Stimulated activated CD4-positive, alpha-beta T cell treated with anti-CD3 and anti-CD28 coated beads, TNF-alpha, amount 100 ng/mL, for 4 hours (primary cell): ENCODE measurements at places on chromosomes 16 and 17.

DNA sequence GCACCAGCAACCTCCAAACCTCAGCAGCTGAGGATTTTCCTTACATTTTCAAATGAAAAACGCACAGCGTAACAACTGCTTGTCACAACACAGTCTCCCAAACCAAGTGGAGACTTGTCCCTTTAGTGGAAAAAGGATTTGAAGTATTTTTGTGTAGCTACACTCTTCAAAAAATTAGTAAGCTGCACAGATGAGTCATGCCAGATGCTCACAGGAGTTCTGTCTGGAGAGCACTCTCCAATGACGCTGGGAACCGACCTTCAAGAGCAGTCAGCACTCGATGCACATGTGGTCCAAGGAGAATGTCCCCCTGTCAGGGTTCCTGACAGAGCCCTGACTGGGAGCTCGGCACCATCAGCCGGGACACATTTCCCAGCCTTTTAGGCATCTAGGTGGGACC, 39.8 kb downstream of the MAP1LC3B start:
- DNase-seq = no peak

DNA sequence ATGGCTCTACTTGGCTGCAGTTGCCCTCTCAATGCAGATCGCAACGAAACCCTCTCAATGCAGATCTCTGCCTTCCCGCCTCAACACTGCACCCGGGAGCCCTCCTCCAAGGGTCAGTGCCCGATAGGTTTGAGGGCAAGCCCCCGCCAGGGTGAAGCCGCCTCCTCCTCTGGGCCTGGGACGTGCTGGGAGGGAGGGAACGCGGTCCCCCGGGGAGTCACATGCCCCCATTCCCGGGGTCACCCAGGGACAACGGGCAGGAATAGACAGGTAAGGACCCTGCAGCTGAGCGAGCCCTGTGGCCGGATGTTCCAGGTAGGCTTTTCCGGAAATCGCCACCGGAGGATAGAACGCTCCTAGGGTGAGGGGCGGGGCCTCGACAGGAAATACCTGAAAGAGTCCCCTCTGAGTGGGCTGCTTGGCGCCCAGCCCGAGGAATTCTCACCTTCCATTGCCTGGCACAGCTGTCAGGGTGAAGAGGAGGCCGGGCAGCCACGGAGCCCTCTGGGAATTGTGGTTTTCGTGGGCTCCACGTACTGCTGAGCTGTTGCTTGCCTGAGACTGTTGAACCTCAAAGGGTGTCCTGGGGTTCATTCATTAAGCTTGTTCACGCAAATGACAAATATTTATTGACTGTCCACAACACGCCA, 12.8 kb downstream of the ZNF174 start:
- no peak for DNase-seq

DNA sequence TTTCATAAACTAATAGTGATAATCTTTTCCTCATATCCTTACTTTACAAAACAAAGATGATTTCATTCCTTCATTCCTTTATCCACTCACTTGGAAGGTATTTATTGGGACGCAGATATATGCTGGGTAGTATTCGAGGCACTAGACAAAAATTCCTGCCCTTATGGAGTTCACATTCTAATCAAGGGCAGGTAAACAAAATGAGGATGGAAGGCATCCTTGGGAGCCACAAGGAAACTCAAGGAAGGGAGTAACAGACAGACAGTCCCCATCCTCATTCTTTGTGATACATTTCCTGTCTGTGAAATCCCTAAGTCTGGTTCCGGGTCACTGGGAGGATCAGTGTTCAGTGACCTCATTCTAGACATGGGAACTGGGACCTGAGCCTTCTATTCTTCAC, 45.2 kb downstream of the SLC6A2 start:
- no peak for DNase-seq

- DNase-seq = no peak
These were observed 92.2 kb upstream of the CIBAR2 start for GRCh38 chr16:85204242-85205010.

DNA sequence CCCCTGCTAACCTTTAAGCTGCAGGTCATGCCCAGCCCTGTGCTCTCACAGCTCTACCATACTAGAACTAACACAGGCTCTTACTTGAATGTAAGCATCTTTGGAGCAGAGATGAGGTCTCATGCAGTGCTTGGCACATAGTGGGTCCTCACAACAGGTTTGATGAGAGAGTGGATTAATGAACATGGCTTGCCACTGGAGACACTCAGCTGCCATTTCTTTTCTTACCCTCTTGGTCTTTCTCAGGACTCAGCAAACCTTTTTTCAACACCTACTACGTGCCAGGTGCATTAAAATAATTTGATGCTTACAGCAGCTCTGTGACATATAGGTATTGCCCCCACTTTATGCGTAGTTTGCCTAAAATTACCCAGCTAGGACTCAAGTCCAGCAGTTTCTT, 133.2 kb downstream of the MSI2 start:
- no peak for DNase-seq

DNA sequence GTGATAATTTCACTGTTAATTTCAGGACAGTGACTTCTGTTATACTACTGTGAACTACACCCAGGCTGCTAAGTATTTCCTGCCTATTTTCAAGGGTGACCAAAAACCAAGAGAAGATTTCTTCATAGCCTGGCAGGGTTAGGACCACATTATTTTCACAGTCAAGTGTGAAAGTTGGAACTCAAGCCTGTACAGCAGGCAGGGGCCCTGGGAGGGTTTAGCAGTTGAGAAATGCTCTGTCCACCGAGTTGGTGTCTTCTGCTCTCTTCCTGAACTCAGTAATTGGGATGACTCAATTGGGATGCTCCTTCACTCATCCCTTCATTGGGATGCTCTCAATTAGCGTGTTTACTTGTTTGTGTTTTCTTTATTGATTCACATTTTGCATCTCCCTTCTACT, 347.3 kb upstream of the CDH11 start:
- DNase-seq = no peak

DNA sequence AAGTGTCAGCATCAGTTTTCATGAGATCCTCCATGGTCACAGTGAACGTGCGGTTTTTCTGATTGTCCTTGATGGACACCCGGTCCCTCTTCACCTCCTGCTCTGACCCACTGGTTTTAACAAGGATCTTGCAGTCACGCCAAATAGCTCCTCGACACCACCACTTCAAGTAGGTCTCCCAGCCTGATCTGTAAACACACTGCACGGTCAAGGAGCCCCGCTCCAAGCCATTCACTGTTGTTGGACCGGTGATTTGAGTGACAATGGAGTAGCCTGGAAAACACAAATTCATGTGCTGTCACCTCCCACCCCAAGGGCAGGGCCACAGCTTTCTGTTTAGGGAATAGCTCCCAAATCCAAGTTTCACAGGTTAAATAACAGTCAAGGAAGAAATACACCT, 8.2 kb downstream of the CD300LF start:
- DNase-seq = no peak

GRCh38 chr17:77473615-77474226, 333.0 kb downstream of the SEC14L1 start:
- no peak for DNase-seq

DNA sequence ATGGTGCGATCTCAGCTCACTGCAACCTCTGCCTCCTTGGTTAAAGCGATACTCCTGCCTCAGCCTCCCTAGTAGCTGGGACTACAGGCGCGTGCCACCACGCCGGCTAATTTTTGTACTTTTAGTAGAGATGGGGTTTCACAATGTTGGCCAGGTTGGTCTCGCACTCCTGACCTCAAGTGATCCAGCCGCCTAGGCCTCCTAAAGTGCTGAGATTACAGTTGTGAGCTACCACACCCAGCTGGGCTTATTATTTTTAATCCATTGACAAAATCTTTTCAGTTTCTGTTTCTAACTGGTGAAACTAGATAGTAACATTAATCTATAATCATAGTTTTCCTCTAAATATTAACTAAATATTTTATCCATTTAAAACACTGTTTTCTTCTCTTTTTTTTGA, 5.9 kb downstream of the FAM234A start:
- DNase-seq = no peak

DNA sequence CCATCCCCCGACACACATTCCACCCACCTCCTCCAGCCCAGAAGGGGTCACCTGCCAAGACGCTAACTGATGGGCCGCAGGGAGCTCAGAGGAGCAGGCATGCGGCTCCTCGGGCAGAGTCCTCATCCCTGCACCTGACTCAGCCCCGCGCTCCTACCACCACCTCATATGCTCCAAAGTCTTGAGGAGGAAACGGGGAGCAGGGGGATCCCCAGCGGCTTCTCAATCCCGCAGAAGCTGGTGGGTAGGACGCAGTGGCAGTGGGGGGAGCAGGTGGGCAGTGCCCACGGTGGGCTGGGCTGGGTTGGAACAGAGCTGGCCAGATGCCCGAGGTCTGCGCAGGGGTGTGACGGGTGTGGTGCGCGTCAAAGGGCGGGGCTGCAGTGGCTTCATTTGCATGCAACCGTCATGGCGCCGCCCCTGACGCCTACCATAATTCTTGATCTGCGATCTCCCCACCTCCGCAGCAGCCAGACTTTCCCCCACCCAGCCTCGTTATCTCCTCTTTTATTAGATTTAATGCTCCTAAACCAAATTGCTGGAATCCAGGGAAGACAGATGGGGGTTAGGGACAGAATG, 39.0 kb upstream of the EMP2 start:
- DNase-seq = no peak

- DNase-seq = no peak
These were observed 15.3 kb downstream of the SGF29 start for GRCh38 chr16:28569021-28569420.

- DNase-seq = no peak
These were observed 56.3 kb downstream of the PLD6 start for GRCh38 chr17:17149520-17150447.

DNA sequence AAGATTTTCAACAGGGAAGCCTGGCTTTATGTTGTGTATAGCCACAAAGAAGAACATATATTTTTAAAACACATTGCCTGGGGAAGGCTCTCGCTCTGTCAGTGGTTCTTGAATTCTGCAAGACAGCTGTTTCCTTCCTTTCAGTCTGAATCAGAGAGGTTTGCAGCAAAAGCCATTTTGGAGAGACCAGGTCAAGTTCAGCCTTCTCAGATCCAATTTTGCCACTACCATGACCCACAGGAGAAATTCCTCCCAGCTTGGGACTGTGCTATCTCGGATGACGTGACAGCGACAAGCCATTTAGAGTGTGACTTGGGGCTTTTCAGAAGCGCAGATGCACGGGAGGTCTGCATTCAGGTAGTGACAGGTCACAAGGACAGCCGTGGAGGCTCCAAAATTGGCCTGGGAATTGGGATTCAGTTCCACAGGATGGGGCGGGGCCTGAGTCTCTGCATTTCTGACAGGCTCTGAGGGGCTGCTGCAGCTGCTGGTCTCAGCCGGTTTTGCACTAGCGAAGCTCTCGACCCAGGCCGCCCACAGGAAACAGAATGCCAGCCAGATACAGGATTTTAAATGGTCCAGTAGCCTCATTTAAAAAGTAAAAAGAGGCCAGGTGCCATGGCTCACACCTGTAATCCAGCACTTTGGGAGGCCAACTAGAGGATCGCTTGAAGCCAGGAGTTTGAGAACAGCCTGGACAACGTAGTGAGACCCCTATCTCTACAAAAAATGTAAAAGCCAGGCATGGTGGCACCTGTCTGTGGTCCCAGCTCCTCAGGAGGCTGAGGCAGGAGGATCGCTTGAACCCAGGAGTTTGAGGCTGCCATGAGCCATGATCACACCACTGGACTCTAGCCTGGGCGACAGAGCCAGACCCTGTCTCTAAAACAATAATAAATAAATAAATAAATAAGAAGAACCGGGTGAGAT, 196.6 kb upstream of the CIBAR2 start:
- DNase-seq = no peak

DNA sequence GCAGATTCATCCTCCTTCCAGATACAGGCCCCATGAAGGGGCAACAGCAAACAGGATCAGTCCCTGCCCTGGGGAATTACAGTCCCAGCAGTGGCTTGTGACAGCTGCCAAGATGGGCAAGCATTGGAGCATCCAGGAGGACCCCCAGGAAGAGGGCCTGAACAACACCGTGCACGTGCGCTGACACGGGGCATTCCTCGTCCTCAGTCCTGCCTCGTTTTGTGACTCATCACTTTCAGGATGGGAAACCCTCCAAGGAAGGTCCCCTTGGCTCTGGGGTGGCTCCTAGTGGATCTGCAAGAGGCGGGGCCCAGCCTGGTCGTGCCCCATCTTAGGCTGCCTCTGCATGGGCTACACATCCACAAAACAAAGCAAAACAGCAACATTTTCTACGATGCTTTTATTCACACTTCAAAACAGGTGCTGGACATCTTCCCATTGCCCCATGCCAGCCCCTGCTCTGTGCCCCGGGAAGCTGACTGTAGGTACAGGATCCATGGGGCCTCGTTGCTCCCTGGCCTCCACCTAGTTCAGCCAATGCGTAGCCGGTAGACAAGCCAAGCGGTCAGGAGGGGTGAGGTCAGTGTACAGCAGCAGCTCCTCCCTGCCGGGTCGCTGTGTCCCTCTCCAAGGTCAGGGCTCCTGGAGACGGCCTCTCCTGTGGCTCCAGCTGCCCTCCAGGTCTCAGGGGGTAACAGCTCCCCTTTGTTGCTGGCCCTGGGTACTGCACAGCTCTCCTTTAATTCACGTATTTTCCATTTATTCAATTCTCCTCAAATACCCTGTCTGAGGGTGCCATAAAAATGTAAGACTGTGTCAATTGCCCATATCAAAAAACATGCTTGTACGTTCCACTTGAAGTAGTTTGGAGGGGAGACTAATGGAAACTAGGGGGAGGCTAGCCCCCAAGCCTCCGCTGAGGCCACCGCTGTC, 32.2 kb downstream of the ACTG1 start:
- no peak for DNase-seq

DNA sequence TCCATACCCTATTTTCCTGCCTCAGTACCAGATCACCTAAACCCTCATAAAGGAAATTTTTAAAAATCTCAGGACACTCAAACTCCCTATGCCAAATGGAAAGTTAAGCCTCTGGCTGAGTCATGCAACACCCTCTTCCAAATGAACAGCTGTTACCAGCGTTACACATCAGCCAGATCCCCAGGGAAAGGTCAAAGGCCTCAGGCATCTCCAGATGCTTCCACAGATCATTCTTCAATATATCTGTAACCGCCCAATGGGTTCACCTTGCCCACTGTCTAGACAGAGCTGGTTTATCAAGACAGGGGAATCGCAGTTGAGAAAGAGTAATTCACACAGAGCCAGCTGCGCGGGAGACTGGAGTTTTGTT, 29.1 kb upstream of the SHCBP1 start:
- DNase-seq = no peak

DNA sequence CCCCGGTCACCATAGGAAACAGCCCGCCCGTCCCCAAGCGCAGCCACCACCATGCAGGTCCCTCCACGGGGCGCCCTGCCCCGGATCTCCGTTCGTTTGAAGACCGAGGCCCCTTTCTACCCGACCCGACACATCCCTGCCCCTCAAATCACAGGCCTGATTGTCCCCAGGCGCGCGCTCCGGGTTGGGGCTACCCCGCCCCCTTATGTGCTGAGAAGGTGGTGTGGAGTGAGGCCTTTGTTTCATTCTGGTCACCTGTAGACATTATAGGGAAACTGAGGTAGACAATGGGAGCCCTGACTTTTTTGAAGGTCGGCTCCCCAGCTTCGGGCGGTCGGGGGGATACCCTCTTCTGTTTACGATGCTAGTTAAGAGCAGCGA, 763 bp upstream of the ACTG1 start:
- no peak for DNase-seq

GRCh38 chr17:79930877-79931816, 91.9 kb upstream of the CBX4 start:
- no peak for DNase-seq

- DNase-seq = no peak
These were observed 12.8 kb downstream of the FLCN start for GRCh38 chr17:17224137-17224536.

GRCh38 chr17:60080545-60080944, 1.8 kb upstream of the HEATR6 start:
- no peak for DNase-seq
